Urinary bladder (tissue), 4 donors: ENCODE measurements at places on chromosomes 1 and 21. TPM values are rescaled to one million over a fixed set of nuclear protein-coding genes. Genes with fewer than 3 reads are reported as not detected.

Gene WNT4
- 3.9 TPM for polyA plus RNA-seq

Gene DAB1
- polyA plus RNA-seq: 0.86 TPM

Gene CFHR5
- 0.05 TPM for polyA plus RNA-seq

Gene TNN
- 0.03 TPM for polyA plus RNA-seq

Gene ANGPTL1
- polyA plus RNA-seq: 89.2 TPM

Gene LRRC39
- polyA plus RNA-seq: 0.51 TPM

DNA sequence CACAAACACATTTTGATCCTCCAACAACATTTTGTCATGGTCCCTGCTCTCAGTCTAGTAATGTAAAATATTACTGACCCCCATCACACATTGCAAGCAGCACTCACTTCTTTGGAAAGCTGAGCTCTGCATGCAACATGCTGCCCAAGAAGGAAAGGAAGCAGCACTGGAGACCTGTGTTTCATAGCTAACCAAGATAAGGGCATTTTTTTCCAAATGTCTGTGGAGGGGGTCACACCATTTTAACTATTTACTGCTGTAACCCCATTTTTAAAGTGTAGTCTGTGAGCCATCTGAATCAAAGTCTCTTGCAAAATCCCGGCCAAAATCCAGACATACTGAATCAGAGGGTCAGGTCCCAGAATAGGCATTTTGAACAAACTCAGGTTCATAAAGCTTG lies 4.5 kb upstream of the RASSF5 start:
- no peak for DNase-seq

DNA sequence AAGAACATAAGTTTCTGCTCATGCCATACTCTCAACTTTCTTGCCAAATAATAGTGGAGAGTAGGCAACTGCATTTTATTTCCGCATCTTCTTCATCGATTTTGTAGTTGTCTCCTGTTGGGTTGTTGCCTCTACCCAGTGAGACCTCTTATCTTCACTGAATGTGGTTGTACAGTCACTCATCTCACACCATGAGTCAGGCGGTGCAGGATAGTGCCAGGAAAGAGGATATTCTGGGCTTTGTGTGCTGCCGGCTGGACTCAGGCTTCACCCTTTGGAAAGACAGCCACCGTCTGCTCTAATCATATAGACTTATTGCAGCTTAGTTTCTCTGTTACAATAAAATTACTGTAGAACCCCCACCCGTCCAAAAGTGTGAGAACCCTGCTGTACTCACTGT lies 154.3 kb upstream of the USP24 start:
- DNase-seq: no peak

DNA sequence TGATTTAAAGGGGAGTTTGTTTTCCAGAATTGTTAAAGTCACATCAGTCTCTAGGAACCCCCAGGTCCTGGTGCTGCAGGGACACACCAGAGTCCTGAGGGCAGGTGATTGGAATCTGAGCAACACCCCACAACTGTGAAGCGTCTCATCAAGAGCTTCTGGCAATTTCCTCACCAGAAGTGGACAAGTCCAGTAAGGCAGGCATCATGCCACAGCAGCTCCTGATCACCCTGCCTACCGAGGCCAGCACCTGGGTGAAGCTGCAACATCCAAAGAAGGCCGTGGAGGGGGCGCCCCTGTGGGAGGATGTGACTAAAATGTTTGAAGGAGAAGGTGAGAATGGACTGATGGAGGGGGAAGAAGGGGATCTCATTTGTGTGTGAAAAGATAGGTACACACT lies 2.1 kb downstream of the ZFP69 start:
- no peak for DNase-seq

GRCh38 chr21:35227786-35228185 lies 178.7 kb upstream of the RUNX1 start:
- DNase-seq: no peak

DNA sequence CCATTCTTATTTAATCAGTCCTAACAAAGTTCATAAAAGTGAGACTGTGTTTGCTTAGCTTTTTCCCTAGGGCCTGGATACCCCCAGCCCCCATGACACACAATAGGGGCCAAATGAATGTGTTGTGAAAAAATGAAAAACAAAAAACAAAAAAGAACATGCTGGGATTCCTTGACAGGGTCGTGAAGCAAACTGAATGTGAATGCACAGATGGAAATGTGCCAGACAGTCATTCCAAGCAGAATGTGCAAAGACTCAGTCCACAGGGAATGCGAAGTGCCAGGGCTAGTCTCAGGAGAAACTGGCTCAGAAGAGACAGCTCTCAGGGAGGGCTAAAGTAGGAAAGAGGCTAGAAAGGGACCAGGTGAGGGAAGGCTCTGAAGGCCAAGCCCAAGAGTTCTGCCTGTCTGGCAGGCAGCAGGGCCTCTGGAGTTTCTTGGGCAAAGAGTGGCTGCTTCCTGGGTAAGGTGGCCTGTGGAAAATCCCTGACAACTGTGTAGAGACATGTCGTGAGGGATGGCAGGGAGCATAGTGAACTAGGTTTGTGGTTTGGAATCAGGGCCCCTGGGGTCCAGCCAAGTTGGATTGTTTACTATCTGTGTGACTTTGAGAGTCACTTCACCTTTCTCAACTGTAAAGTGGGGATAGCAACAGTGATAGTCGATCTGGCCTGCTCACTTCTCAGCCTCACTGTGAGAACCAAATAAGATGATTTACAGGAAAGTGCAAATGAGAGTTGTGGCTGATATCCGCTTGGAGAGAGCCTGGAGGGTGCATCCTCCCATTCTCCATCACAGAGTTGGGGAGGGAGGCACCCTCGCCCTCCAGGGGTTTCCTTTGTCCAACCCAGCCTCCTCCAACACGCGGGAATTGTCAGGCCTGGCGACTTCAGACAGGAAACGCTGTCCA lies 1.2 kb upstream of the ADAM15 start:
- no peak for DNase-seq

DNA sequence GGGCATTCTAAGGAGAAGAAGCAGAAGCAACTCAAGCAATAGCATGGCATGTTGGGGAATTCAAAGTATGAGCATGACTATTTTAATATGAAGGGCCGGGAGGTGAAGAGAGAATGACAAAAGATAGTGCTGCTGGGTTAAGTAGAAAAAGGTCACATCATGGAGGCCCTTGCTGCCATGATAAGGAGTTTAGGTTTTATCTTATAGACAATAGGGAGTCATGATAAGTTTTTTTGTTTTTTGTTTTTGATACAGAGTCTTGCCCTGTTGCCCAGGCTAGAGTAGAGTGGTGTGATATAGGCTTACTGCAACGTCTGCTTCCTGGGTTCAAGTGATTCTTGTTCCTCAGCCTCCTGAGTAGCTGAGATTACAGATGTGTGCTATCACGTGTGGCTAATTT lies 3.1 kb downstream of the BNIPL start:
- no peak for DNase-seq
